ENCODE measurements at places on chromosomes 13 and 19.

- DNase-seq, result no peak
Measured at GRCh38 chr13:44352671-44353070, 21.0 kb upstream of the SERP2 start.

GRCh38 chr13:33323801-33324510 is 38.4 kb upstream of the STARD13 start:
- DNase-seq, result no peak

DNA sequence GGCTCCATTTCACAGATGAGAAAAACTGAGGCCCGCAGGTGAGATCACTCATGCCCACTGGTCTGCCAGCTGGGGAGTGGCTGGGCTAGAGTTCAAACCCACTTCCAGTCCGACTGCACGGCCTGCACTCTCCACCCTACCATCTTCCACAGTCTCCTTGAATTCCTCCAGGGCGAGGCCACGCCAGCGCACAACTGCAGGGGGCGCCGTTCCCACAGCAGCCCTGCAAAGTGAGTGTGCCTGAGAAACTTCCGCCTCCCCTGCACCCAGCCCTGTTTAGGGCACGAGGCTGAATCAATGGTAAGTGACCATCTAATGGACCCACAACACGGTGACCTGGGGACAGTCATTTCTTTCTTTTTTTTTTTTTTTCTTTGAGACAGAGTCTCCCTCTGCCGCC is 829 bp upstream of the ATCAY start:
- no peak for DNase-seq

DNA sequence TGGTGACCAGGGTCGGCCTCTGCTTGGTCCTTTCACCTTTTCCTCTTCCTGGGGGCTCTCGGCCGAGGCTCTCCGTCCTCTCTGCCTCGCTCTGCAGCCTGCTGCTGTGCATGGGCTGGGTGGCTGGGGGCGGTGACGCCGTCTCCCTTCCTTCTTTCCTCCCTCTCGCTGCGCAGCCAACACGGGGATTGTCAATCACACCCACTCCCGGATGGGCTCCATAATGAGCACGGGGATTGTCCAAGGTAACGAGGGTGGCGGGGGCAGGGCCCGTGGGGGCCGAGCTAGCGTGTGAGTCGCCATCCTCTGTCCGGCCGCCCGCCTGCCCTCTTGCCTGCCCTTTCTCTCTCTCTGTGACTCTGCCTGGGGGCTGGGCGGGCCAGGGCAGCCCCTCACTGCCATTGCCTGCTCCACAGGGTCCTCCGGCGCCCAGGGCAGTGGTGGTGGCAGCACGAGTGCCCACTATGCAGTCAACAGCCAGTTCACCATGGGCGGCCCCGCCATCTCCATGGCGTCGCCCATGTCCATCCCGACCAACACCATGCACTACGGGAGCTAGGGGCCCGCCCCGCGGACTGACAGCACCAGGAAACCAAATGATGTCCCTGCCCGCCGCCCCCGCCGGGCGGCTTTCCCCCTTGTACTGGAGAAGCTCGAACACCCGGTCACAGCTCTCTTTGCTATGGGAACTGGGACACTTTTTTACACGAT is 7.1 kb downstream of the YIPF2 start:
- no peak for DNase-seq

DNA sequence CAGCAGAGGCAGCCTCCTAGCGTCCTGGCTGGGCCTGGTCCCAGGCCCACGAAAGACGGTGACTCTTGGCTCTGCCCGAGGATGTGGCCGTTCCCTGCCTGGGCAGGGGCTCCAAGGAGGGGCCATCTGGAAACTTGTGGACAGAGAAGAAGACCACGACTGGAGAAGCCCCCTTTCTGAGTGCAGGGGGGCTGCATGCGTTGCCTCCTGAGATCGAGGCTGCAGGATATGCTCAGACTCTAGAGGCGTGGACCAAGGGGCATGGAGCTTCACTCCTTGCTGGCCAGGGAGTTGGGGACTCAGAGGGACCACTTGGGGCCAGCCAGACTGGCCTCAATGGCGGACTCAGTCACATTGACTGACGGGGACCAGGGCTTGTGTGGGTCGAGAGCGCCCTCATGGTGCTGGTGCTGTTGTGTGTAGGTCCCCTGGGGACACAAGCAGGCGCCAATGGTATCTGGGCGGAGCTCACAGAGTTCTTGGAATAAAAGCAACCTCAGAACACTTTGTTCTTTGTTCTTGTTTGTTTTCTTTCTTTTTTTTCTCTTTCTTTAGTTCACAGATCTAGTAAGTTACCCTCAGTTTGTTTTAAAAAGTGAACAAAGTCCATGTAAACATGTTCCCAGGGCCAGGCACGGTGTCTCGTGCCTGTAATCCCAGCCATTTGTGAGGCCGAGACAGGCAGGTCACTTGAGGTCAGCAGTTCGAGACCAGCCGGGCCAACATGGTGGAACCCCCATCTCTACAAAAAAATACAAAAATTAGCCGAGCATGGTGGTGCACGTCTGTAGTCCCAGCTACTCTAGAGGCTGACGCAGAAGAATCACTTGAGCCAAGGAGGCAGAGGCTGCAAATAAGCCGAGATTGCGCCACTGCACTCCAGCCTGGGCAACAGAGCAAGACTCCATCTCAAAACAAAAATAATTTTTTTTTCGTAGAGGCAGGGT is 10.2 kb downstream of the ANGPTL4 start:
- DNase-seq, result no peak

DNA sequence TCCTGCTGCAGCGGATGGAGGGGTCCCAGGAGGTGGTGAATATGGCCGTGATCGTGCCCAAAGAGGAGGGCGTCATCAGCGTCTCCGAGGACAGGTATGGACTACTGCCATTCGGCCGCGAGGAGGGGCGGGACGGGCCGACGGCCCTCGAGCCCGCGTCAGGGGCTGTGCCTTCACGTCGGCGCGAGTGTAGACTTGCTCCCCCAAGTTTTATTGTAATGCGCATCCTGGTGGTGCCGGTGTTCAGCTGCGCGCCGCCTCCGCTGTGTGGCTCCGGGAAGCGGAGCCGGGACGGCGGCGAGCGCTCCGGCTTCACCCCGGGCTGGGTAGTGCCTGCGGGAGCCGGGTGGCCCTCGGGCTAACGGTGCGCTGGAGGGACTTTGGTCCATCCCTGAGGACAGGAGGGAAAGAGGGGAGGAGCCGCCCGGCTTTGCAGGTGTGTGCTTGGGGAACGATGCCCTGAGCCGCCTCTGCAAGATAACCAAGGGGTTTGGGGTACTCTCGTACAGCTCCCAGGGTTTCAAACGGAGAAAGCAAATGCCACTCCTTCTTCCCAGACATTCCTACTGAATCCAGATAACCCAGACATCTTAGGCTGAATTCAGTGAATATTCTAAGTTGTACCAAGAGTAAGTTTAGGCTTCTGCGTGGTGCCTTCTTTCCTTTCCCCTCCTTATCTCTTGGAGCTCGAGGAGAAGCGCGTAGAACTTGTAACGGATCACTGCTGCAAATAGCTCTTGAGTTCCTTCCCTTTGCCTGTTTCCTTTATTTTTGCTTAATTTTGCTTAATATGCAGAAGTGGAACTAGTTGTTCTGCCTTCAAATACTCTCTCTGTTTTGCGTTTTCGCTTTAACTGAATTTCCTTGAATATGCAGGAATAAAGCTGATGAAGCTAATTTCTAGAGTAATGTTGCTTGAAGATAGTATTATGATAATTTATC is 740 bp downstream of the WDFY2 start:
- no peak for DNase-seq

DNA sequence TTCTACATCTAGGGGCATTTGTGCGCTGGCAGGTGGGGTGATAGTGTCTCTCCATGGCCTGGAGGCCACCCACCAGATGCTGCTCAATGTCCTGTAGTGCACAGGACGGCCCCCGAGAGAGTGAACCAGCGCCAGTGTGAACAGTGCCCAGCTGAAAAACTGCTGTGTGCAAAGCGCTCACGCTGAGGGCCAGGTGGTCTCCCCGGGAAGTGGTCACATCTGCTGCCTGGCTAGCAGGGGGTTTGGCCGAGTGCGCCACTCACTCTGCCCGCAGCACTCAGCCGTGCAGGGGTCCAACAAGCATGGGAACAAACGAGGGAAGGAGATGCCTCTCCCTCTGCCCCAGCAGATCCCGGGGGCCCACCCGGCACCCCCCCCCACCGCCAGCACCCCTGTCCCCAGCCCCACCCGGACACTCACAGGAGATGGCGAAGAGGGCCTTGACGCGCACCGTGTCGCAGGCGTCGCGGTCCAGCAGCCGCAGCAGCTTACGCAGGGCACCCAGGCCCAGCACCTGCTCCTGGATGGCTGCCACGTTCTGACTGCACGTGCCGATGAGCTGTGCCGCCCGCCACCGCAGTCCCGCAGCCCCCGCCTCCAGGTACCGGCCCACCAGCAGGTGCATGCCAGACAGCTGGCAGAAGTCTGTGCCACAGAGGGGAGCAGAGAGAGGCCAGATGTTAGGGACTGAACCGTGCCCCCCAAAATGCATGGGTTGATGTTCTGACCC is 5.8 kb downstream of the HSPBP1 start:
- no peak for DNase-seq

- no peak for DNase-seq
Measured at GRCh38 chr19:29446361-29446760, 79.4 kb upstream of the VSTM2B start.

GRCh38 chr19:46384396-46384795 is 29.0 kb downstream of the CCDC8 start:
- no peak for DNase-seq

GRCh38 chr19:10450853-10451609 is 30.7 kb downstream of the PDE4A start:
- no peak for DNase-seq

GRCh38 chr19:41587101-41587837 is 11.3 kb downstream of the CEACAM21 start:
- no peak for DNase-seq

DNA sequence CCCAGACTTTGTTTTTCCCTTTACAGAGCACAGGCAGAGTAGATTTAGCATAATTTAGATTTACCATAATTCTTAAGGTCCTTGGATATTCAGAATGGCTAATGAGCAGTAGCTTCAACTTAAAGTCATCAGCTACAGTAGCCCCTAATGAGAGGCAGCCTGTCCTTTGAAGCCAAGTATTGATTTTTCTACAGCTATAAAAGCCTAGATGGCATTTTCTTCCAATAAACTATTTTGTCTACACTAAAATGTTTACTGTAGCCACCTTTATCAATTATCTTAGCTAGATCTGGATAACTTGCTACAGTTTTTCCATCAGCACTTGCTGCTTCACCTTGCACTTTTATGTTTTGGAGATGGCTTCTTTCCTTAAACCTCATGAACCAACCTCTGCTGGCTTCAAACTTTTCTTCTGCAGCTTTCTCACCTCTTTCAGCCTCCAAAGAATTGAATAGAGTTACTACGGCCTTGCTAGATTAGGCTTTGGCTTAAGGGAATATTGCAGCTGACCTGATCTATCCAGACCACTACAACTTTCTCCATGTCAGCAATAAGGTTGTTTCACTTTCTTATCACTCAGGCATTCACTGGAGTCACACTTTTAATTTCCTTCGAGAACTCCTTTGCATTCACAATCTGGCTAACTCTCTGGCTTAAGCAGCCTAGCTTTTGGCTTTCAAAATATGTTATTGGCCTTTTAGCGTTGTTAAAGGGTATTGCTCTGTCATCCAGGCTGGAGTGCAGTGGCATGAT is 26.6 kb downstream of the BRD4 start:
- DNase-seq, result no peak

DNA sequence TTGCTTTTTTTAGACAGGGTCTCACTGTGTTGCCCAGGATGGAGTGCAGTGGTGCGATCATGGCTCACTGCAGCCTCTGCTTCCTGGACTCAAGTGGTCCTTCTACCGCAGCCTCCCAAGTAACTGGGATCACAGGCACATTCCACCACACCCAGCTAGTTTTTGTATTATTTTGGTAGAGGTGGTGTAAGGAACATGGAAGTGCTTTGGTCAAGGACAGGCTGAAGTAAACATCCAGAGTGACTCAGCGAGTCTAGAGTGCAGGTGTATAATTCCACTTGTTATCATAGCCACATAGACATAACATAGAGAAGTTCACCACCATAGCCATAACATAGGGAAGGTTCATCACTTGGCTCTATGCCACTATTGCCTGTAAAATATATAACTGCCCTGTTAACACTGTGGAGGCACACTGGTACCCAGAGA is 98.6 kb downstream of the RBM26 start:
- peak; percentile 2 for DNase-seq

- peak; percentile 44 for DNase-seq
Measured at GRCh38 chr19:8005534-8006256, at the start of gene ELAVL1. TSS of gene ELAVL1 (minus strand) at chr19:8005641. CDS start at chr19:7991815, 13,826 bp downstream.

GRCh38 chr13:26988059-26988769 is 183.4 kb downstream of the USP12 start:
- DNase-seq, result no peak

DNA sequence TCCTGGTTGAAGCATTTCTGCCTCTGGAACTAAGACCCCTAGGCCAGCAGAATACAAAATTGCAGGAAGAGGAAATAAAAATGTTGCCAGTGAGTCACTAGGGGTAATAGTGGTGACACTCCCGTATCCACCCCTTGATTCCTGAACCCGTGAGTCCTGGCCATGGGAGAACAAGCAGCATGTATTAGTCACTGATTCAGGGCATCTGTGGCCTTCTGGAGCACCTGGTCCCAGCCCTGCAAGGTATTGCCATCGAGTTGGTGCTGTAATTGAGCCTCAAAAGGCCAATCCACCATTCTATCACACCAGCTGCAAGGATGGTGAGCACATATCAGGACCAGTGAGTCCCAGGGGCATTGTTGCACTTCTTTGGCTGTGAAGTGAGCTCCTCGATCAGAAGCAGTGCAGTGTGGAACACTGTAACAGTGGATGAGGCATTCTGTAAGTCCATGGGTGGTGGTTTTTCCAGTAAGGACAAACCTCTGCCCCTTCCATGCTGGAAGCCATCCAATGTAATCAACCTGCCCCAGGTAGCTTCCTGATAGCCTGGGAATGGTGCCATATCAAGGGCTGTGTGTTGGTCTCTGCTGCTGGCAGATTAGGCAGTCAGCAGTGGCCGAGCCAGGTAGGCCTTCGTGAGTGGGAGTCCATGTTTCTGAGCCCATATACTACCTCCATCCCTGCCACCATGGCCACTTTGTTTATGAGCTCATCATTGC is 39.6 kb downstream of the C1QTNF9 start:
- DNase-seq, result peak; percentile 62

- DNase-seq, result no peak
Measured at GRCh38 chr13:32316028-32316339, 676 bp downstream of the BRCA2 start.

GRCh38 chr19:18300930-18301717 is 19.7 kb upstream of the JUND start:
- no peak for DNase-seq

DNA sequence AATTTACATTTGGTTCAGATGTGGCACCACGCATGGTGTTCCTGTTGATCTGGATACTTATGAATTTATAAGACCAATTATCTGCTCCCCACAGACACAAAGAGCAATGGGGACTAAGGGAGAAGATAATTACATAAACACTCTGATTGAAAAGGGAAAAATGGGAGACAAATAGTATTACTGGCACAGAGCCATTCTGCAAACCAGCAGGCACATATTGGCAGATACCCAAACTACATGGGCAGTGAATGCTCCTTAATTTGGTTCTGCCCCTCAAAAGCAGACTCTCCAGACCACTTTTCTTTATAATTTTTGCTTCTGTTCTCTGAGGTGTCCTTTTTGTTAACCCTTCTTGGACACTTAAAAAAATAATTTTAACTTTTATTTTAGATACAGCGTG is 1674.2 kb downstream of the PCDH9 start:
- DNase-seq, result no peak

Data from kidney epithelial cell (primary cell).